CD4-positive, alpha-beta memory T cell (primary cell): ENCODE measurements at places on chromosomes 2 and 18. TPM values are rescaled to one million over a fixed set of nuclear protein-coding genes. Genes with fewer than 3 reads are reported as not detected.

DNA sequence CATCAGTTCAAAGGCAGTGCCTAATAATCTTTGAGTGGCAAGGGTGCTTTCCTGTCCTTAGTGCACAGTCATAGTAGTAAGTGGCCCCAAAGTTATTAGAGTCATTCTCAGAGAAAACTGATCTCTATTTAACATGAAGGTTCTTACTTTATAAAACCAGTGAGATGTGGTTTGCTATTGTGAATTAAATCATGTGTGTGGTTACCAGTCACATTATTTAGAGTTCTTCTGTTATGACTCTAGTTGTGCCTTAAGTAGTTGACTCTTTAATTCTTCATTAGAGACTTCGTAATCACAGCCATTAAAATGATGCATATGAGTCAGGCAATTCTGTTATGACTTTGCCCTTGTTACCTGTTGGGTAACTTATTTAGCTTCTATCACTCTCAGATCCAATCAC, 1392.9 kb upstream of the ACVR2A start:
- H3K27ac ChIP-seq: no peak overlapping the region
- H3K27me3 ChIP-seq: no peaks in the 10 kb centered on the region
- H3K4me1 ChIP-seq: no peaks in the 10 kb centered on the region
- DNase-seq: no peak

Gene HMSD
- total RNA-seq: 1.8 TPM

Gene SDC1
- total RNA-seq: not detected

DNA sequence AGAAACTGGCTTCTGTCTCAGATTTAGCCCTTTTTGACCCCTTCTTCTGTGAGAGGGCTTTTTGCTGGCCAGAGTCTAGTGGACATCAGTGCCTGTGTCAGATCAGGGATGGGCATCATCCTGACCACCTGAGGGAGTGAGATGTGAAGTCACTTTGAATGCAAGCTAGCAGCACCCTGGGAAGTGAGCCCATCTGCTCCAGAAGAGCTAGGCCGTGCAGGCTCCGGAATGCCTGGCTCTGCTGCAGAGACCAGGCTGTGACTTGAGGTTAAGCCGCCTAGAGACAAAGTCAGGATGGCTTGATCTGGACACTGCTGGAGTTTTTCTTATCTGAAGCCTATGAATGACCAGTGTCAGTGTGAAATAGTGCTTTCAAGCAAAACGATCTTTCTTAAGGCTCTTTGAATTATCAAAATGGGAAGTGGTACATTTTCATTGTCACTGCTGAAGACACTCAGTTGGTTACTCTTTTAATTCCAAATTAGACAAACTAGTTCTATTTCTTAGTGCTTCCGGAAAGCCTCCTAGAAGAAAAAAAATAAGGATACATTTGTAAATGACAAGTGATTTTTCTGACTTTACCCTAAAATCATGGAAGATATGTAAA, 20.8 kb downstream of the DGUOK start:
- no peak overlapping the region for H3K4me3 ChIP-seq
- H3K36me3 ChIP-seq: peaks cover 40% of the 10 kb centered on the region
- peaks cover 25% of the 10 kb centered on the region for H3K4me1 ChIP-seq

- no peaks in the 10 kb centered on the region for H3K36me3 ChIP-seq
- no peaks in the 10 kb centered on the region for H3K4me1 ChIP-seq
- H3K4me3 ChIP-seq: no peak overlapping the region
- H3K27me3 ChIP-seq: no peaks in the 10 kb centered on the region
Measured at GRCh38 chr18:62018034-62018758, 125.4 kb upstream of the RNF152 start.

GRCh38 chr2:232496501-232497270, 9.1 kb upstream of the ECEL1 start:
- H3K27me3 ChIP-seq: no peaks in the 10 kb centered on the region
- H3K4me1 ChIP-seq: no peaks in the 10 kb centered on the region
- H3K27ac ChIP-seq: no peak overlapping the region
- no peaks in the 10 kb centered on the region for H3K36me3 ChIP-seq

GRCh38 chr2:129443235-129443864, 536.1 kb upstream of the RAB6C start:
- no peak overlapping the region for H3K27ac ChIP-seq
- no peak overlapping the region for H3K4me3 ChIP-seq
- no peaks in the 10 kb centered on the region for H3K27me3 ChIP-seq
- DNase-seq: no peak
- H3K36me3 ChIP-seq: no peaks in the 10 kb centered on the region

Gene APCDD1
- total RNA-seq: not detected

Gene XIRP2
- not detected for total RNA-seq

DNA sequence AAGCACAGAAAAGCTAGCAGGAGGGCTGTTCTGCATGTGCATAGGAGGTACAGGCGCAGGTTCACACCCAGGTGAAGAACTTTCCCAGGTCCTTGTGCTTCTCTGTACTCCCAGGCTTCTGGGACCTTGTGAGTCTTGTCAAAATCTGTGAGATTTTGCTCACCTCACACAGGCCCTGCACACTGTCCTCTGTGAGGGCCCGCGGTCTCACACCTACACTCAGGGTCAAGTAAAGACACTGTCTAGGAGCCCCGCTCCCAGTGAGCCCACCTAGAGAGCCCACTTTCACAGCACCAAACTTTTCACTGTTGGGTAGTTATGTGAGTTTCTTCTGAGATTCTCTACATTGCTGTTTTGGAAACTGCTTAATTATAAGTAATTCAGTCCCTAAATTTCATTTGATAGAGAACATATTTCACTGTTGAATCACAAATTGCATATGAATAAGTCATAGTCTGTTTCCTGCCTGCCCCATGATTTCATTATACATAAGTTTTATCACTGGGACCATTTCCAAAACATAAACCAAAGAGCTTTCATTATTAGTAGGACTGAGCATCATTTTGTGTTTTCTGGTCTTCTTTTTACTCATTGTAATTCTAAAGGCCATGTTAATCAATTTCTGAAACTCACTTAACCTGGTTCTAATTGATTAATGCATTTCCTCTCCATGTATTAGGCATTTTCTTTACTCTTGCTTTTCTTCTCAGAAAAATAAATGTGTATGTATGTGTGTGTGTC, 234.2 kb upstream of the SPOPL start:
- no peak overlapping the region for H3K4me3 ChIP-seq
- H3K27me3 ChIP-seq: no peaks in the 10 kb centered on the region
- no peak for DNase-seq
- no peak overlapping the region for H3K27ac ChIP-seq
- H3K36me3 ChIP-seq: no peaks in the 10 kb centered on the region

- H3K36me3 ChIP-seq: no peaks in the 10 kb centered on the region
- H3K27ac ChIP-seq: no peak overlapping the region
- H3K27me3 ChIP-seq: no peaks in the 10 kb centered on the region
- H3K4me1 ChIP-seq: peaks cover 18% of the 10 kb centered on the region
- DNase-seq: no peak
Measured at GRCh38 chr2:46241344-46241743, 55.9 kb upstream of the EPAS1 start.

Gene SLC19A3
- not detected for total RNA-seq

- no peaks in the 10 kb centered on the region for H3K4me1 ChIP-seq
- DNase-seq: no peak
- H3K36me3 ChIP-seq: no peaks in the 10 kb centered on the region
- H3K27me3 ChIP-seq: no peaks in the 10 kb centered on the region
- H3K27ac ChIP-seq: no peak overlapping the region
Measured at GRCh38 chr18:44803019-44803650, 122.4 kb downstream of the SETBP1 start.

DNA sequence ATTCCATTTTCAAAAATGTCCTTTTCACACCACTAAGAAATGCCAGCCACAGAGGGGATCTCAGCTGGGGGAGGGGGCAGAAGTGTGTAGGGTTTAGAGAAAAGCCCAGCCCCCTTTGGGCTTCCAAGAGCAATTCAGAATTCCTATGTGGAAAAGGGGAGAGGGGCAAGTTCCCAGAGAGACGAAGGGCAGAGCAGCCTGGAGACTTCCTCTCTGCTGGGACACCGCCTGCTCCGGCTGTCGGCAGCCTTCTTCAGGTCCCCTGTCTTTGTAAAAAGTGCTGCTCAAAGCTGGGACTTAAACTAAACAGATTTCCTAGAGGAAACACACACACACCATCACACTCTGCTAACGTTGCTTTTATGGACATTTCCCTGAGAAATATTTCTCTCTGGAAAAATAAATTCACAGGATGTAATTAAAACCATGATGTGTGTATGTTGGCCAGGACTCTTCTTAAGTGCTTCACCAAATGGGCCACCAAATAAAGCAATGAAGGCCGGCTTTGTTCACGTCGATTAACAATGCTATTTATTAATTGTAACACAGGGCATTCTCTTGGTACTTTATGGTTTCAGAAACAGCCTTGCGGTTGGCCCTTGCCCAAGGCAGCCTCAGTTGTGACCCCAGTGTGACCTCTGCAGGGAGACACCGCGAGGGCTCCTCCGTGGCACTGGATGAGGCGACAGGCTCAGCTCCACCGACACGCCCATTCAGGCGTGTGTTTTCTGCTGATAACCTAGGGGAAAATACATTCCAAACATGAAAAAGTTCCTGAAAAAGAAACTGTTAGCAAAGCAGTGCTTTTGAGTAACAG, 5.6 kb upstream of the ASB1 start:
- no peaks in the 10 kb centered on the region for H3K27me3 ChIP-seq
- no peaks in the 10 kb centered on the region for H3K36me3 ChIP-seq
- peaks cover 8% of the 10 kb centered on the region for H3K4me1 ChIP-seq
- DNase-seq: no peak
- H3K4me3 ChIP-seq: no peak overlapping the region

DNA sequence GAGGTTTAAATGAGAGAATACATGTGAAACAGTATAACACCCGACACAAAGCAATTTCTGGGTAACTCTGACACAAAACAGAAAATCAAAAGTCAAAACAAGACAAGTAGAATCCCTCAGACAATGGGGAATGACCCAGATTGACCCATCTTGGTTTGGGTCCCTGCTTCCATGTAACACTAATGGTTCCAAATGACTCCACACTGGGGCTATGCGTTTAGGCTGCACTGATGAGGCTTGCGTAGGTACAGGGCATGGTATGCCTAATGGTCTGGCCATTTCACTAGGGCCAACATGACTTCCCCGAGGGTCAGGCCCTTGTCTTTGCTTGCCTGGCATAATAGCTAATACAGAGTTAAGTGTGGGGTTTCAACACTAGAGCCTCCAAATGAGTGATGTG, 27.2 kb upstream of the NFE2L2 start:
- peaks cover 25% of the 10 kb centered on the region for H3K4me1 ChIP-seq
- H3K27ac ChIP-seq: no peak overlapping the region
- no peaks in the 10 kb centered on the region for H3K36me3 ChIP-seq
- no peaks in the 10 kb centered on the region for H3K27me3 ChIP-seq

Gene IL1RL2
- 0.23 TPM for total RNA-seq

Gene GALNT13
- total RNA-seq: 0.79 TPM

- H3K36me3 ChIP-seq: no peaks in the 10 kb centered on the region
- H3K4me3 ChIP-seq: no peak overlapping the region
- no peaks in the 10 kb centered on the region for H3K4me1 ChIP-seq
- no peak for DNase-seq
- H3K27me3 ChIP-seq: peaks cover under 1% of the 10 kb centered on the region
Measured at GRCh38 chr18:62643181-62643580, 72.2 kb upstream of the PHLPP1 start.

Gene IL1F10
- total RNA-seq: not detected

DNA sequence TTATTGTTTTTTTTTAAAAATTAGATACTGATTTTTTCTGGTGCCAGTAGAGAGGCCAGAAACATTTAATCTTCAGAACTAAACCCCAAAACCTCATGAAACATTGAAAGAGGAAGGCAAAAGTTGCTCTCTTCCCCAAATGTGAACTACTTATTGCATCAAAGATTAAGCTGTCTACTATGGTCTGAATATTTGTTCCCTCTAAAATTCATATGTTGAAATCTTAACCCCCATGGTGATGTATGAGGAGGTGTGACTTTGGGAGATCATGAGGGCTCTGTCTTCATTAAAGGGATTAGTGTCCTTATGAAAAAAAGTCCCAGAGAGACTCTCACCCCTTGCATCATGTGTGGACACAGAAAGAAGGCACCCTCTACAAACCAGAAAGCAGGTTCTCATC, 28.2 kb upstream of the SLC8A1 start:
- H3K36me3 ChIP-seq: no peaks in the 10 kb centered on the region
- no peaks in the 10 kb centered on the region for H3K27me3 ChIP-seq
- DNase-seq: no peak
- H3K4me3 ChIP-seq: no peak overlapping the region
- no peaks in the 10 kb centered on the region for H3K4me1 ChIP-seq

Gene ANKRD30BL
- not detected for total RNA-seq

GRCh38 chr18:54825601-54826344, 2.5 kb upstream of the RAB27B start:
- H3K27ac ChIP-seq: no peak overlapping the region
- peaks cover 15% of the 10 kb centered on the region for H3K4me1 ChIP-seq
- no peak for DNase-seq
- no peaks in the 10 kb centered on the region for H3K27me3 ChIP-seq
- H3K36me3 ChIP-seq: no peaks in the 10 kb centered on the region
- no peak overlapping the region for H3K4me3 ChIP-seq

Gene RAB27B
- 3.1 TPM for total RNA-seq

GRCh38 chr2:225122007-225122406, 79.7 kb upstream of the DOCK10 start:
- H3K4me1 ChIP-seq: no peaks in the 10 kb centered on the region
- DNase-seq: no peak
- H3K4me3 ChIP-seq: no peak overlapping the region
- H3K36me3 ChIP-seq: no peaks in the 10 kb centered on the region

DNA sequence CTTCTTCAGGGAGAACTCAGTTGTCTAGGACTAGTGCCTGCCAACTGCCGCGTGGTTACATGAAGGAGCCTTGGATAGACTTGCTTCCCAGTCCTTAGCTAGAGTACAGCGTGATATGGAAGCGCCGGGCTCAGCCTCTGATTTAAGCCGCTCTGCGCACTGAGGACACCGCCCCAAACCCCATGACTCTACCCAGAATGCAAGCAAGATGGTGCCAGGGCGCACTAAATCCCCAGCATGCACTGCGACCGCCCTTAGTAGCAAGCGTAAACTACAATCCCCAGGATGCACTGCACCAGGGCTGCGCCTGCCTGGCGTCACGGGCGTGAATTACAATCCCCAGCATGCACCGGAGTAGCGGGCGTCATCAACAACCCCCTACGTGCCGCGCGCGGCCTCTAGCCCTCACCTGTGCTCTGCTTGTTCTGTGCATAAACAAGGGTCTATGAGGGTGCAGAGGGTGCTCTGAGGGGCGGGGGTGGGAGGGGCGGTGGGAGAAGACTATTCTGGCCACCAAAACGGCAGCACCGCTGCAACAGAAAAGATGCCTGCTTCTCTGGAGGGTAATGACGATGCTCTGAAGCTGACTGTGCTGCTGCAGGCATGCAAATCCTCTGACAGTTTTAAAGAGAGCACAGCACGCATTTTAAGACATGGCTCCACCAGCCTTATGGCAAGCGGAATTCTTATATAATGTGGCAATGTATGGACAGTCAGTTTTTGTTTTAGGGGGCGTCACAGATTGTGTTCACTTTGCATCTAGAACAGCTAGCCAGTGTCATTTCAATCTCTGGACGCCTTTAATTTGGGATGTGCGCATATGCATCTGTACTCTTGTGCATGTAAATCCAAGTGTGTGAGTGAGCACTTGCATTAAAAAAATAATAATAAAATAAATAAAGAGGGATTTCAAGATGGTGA, 282.5 kb upstream of the MYT1L start:
- peak; percentile 81 for DNase-seq
- peak overlapping the region; percentile 54 for H3K4me3 ChIP-seq
- no peaks in the 10 kb centered on the region for H3K36me3 ChIP-seq

Gene DSG1
- total RNA-seq: not detected

- H3K27me3 ChIP-seq: no peaks in the 10 kb centered on the region
- peaks cover 21% of the 10 kb centered on the region for H3K4me1 ChIP-seq
- H3K4me3 ChIP-seq: no peak overlapping the region
- no peaks in the 10 kb centered on the region for H3K36me3 ChIP-seq
- DNase-seq: no peak
- no peak overlapping the region for H3K27ac ChIP-seq
Measured at GRCh38 chr2:231965102-231965501, 3.6 kb downstream of the DIS3L2 start.

Gene RNF25
- total RNA-seq: 28.6 TPM

Gene ATP6V1C2
- total RNA-seq: not detected
